ENCODE measurements at places on chromosomes 4 and X. TPM values are rescaled to one million over a fixed set of nuclear protein-coding genes. Genes with fewer than 3 reads are reported as not detected.
A peak's percentile ranks its signal among the peaks of the same experiment; 100 is the strongest.

GRCh38 chr4:26782168-26782829 is 78.3 kb upstream of the STIM2 start:
- H3K4me1 ChIP-seq, result peaks cover 3% of the 10 kb centered on the region
- H3K27ac ChIP-seq, result no peak overlapping the region

DNA sequence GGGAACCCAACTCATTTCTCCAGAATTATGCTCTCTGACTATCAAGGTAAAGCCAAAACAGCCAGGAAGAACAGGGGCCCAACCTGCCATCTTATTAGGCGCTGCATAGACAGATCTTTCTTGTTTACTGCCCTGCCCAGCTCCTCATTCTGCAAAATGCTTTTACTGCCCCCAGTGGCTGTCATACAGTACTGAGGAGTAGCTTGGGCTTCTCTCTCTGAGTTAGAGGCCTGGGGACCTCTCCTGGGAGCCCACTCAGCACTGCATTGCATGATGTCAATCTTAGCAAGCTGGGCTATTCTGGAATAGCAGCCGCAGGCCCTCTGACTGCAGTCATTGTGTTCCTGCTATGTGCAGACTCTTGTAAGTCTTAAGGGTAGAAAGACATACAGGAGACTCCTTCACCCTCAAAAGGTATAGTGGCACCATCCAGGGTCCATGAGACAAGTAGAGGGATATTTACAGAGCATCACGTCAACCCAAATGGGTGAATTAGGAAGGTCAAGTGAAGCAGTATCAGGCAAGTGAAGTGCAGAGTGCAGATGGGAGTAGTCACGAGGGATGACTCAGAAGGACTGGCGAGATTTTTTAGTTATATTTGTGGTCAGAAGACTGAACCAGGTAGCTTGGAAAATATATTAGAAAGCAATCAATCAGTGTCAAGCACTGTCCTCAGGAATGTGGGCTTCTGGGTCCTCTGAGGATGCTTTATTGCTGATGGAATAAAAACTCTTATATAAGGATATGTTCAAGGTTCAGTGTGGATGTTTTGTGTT is 294.1 kb upstream of the SFRP2 start:
- no peak overlapping the region for H3K4me3 ChIP-seq
- H3K27me3 ChIP-seq, result no peaks in the 10 kb centered on the region
- H3K36me3 ChIP-seq, result no peaks in the 10 kb centered on the region
- DNase-seq, result peak; percentile 9
- no peak overlapping the region for H3K27ac ChIP-seq

GRCh38 chr4:139131209-139131870 is 45.7 kb downstream of the ELF2 start:
- 0 out of 2 replicates have a peak, but pooled peaks cover 2% of the 10 kb centered on the region for H3K36me3 ChIP-seq
- no peak overlapping the region for H3K27ac ChIP-seq
- no peaks in the 10 kb centered on the region for H3K4me1 ChIP-seq
- no peak overlapping the region for H3K4me3 ChIP-seq

DNA sequence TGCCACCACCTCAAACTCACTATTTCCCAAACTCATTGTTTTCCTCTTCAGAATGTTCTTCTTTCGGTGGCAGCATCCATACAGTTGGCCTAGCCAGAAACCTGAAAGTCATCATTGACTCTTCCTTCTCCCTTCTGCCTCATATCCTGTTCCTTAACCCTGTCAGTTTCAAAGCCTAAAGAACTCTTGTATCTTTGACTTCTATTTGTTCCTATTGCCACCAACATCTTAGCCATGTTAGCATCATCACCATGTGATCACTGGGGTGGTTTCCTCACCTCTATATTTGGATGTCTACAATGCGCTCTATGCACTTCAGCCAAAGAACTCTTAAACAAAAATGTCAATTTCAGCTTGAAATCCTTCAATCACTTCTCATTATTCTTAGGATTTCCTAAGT is 29.0 kb downstream of the DDX60L start:
- no peak overlapping the region for H3K4me3 ChIP-seq
- H3K4me1 ChIP-seq, result peaks cover 5% of the 10 kb centered on the region
- H3K36me3 ChIP-seq, result no peaks in the 10 kb centered on the region
- no peak for DNase-seq

Gene XAGE1A
- not detected for total RNA-seq

DNA sequence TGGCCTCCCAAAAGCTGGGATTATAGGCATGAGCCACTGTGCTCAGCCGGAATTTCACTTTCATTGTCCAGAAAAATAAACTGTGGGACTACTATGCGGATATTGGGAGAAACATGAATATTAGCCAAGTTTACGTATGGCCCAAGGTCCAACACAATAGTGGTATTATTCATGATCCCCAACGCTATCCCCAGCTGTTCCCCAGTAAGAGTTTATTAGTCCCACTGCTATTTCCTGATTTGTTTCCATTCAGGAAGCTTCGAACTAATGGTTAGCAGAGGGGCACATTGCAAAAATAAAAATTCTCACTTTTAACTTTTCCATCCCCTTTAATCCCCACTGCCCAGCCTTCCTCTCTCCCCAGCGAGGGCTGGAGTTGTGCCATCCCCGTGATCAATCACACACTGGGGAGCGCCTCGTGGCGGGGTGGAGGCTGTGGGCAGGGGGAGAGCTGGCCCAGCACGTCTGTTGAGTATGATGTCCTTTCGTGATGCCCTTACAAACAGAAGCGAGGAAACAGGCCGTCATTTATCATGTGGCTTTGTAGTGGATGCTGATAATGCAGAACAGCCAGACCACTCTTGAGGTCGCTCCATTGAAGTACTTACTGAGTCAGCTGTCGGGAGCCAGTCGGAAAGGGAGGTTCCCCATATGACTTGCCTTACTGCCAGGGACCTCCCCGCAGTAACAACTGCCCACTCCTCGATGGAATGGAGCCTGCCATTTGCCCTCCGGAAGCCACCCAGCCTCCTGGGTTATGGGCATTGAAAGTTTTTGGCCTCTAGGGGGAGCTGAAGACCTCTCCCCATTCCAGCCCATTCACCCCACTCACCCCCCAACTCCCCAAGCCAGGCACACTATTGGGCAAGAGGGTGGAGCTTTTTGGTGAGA is 117.0 kb downstream of the KDR start:
- peak overlapping the region; percentile 96 for H3K27ac ChIP-seq
- no peaks in the 10 kb centered on the region for H3K36me3 ChIP-seq
- H3K4me3 ChIP-seq, result peak overlapping the region; percentile 34
- no peaks in the 10 kb centered on the region for H3K27me3 ChIP-seq
- peaks cover 35% of the 10 kb centered on the region for H3K4me1 ChIP-seq

GRCh38 chr4:143250617-143251016 is 65.9 kb downstream of the USP38 start:
- no peak overlapping the region for H3K4me3 ChIP-seq
- DNase-seq, result no peak
- no peak overlapping the region for H3K27ac ChIP-seq
- H3K36me3 ChIP-seq, result no peaks in the 10 kb centered on the region
- H3K27me3 ChIP-seq, result no peaks in the 10 kb centered on the region

GRCh38 chrX:112081781-112082652 is 559 bp downstream of the TRPC5 start:
- no peaks in the 10 kb centered on the region for H3K36me3 ChIP-seq
- 0 out of 2 replicates have a peak, but pooled peaks cover 3% of the 10 kb centered on the region for H3K27me3 ChIP-seq
- DNase-seq, result no peak
- no peaks in the 10 kb centered on the region for H3K4me1 ChIP-seq
- H3K27ac ChIP-seq, result no peak overlapping the region

GRCh38 chrX:9816084-9816700 is 30.0 kb downstream of the SHROOM2 start:
- no peak overlapping the region for H3K27ac ChIP-seq
- H3K36me3 ChIP-seq, result no peaks in the 10 kb centered on the region
- H3K4me1 ChIP-seq, result no peaks in the 10 kb centered on the region
- H3K4me3 ChIP-seq, result no peak overlapping the region

DNA sequence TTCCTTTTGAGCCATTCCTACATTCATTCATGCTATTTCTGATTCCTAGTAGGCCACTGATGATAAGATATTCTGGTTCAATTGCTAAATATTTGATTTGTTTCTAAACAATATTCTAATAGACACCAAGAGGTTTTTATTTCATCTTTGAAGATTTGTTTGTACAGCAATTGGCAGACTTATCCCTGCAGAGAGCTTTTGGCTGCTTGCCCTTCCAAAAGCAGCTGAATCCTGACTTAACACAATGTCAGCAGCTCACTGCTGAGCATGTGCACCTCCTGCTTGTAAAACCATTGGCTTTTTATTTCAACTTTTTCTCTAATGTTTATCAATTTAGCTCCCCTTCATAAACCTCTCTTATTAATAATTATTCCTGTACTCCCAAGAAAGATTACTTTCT is 45.3 kb downstream of the MMRN1 start:
- peaks cover 4% of the 10 kb centered on the region for H3K4me1 ChIP-seq
- no peak overlapping the region for H3K4me3 ChIP-seq
